ENCODE measurements at places on chromosomes 4 and X.

GRCh38 chrX:44693255-44693654 is 150.6 kb upstream of the DUSP21 start:
- DNase-seq, result no peak

DNA sequence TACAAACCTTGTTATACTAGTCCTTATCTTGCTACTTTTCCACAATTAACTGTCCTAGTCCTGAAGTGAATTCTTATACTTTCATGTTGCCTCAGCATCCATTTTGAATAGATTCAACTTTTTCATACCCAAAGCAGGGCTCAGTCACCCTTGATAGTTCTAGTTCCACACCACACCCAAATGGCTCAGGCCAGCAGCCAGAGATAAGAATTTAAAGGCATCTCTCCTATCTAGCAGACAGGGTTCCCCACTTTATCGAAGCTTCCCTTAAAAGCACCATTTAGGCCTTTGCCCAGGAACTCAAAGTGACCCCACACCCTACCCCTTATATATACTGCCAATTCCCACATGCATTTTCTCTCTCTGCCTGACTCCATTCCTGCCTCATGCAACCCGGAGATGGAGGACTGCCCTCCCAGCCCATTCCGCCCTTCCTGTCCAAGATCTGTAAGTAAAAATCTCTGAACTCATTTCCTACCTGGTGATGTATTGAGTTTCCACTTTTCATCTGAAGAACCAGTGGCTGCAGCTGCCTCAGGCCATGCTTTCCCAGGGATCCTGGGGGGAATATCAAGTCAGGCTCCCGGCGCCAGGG is 63.7 kb upstream of the TXK start:
- DNase-seq, result no peak

DNA sequence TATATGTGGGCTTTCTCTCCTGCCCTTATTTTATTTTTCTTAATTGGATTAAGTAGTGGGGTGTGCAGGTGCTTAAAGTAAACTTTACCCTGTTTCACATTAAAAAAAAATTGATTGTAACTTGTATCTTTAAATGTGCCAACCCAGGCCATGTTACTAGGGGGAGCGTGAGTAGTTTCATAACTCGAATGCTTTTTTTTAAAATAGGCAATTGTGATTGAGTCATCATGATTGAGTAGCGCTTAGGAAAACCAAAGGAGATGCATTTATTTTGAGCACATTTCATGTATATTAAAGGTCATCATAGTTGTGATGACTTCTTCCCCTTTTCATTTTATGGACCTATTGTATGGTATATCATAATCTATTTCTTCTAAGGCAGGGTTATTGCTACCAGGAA is 32.2 kb downstream of the GPAT3 start:
- DNase-seq, result no peak

DNA sequence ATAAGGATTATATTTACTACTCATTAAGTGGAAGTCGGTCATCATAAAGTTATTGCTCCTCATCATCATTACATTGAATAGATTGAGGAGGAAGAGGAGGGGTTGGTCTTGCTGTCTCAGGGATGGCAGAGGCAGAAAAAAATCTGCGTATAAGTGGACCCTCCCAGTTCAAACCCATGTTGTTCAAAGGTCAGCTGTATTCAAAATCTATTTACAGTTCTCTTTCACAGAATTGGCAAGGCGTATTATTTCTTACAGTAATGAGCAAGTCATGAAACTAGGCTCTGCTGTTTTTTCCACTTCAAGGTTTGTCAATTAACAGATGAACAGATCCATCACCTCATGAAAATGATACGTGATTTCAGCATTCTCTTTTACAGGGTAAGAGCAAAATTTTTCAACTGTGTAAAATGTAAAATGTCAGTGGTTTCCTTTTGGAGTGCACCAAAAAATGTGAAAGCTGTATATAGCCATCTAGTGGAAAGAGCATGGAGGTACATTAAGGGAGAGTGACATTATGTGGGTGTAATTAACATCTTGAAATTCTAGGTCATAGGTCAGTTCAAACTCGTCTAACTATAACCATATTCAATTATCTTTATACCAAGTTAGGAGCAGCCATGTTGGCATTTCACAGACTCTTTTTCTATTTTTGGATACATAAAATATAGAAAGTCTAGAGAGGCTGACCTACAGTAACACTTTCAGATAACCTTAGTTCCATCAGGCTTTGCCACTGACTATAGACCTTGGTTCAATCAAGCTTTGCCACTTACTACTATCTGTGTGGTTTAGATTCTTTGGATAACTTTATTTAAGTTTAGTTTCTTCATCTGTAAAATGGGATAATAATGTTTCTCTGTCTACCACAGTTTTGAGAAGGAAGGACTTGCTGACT is 30.1 kb downstream of the NEIL3 start:
- no peak for DNase-seq

GRCh38 chr4:88659055-88659889 is 38.4 kb downstream of the NAP1L5 start:
- DNase-seq, result peak; percentile 30

DNA sequence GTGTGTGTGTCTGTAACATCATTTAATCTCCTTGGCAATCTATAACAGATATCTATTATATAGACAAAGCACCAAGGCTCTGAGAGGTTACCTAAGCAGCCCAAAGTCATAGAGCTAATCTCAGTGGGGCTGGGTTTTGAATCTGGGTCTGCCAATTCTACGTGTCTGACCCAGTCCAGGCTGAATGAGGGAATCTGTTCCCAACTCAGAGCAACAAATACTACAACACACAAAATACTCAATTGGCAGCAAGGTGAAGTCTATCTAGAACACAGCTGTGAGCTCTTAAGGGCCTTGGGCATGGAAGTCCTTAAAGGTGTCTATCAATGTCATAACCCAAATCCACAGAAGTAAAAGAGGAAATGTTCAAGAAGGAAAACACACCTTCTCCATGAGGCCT is 47.5 kb upstream of the NAP1L5 start:
- no peak for DNase-seq

GRCh38 chr4:105624530-105624929 is 72.1 kb downstream of the ARHGEF38 start:
- no peak for DNase-seq

- DNase-seq, result no peak
Observed at GRCh38 chrX:30981968-30982367, 89.9 kb downstream of the FTHL17 start.
